ENCODE measurements at places on chromosomes 6 and 20.

DNA sequence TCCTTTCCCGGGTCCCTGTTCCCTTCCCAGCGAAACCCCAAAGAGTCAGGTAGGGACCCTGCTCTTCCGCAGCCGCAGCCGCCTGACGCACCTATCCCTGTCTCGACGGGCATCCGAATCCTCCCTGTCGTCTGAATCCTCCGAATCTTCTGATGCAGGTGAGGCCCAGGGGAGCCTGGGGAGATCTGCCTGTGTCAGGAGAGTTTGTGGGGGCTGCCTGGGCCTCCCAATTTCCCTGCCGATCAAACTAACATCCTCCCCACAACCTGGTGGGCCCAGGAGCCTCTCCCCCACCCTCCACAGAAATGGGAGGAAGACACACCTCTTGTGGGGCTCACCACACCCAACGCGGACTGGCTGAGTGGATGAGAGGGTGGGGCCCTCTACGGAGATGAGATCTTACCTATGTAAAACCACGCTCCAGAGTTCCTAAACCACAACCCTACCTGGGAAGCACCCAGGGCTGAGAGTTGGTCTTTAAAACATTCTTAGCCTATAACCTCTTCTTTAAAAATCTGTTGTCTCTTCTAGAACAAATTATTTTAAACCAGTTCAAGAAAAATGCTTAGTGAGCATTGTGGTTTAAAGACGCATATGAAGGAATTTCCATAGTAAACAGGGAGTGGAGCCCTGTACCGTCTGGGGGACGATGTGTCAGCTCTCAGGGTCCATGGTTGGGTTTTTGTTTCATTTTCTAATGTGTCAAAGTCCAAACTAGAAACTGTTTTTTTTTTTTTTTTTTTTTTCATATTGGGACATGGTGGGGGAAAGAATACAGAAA is 1.7 kb downstream of the CDC25B start:
- DNase-seq, result peak; percentile 42

- DNase-seq, result no peak
Measured at GRCh38 chr20:4569865-4570264, 151.8 kb upstream of the PRND start.

DNA sequence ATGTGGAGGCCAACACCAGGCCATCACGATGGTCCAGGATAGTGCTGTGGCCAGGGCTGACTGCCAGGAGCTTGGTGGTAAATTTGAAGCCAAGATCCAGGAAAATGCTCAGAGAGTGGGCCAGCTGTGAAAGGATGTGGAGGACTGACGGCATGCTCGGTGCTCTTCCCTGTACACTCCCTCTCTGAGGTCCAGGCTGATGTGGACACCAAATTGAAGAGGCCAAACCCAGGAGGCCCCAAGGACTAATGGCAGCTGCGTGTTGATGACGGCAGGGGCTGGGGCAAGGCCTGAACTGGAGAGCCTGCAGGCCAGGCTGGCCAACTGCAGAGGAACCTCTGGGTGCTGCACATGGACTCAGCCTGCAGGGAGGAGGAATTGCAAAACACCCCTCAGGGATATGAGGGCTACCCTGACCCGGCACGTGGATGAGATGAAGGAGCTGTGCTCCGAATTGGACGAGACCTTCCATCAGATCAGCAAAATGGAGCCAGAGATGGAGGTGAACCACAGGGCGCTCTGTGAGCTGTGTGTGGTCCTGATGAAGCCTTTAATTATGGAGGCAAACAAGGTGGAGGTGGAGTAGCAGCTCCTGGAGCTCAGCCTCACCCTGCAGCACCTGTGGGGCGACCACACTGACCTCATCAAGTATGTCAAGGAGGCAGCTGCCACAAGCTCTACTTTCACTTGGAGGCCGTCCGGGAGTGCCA is 6.9 kb upstream of the RAET1E start:
- DNase-seq, result no peak

DNA sequence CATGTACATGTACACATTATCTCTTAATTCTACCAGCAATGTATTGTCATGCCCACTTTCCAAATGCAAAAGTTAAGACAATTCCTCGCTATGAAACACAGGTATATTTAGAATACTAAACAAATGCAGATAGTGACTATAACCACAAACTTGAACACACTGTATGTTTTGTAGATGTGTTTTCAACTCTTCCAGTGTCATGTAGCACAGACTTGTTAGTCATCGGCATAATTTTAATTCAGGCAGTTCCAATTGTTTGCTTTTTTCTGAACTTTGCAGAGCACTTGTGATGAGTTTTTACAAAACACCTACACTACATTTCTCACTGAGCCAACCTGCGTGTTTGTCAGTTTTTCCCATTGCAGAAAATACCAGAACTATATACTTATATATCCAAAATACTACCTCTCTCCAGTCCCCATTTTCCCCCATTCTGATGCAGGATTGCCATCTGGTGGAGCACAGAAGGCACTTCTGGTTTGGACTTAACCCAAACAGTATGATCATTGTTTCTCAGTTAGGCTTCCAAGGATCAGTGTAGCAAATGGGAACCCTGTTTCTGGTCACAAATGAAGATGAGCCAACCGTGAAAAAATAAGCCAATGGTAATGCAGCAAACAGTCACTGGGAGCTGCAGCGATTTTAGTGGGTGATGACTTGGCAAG is 143.4 kb downstream of the ADGRB3 start:
- DNase-seq, result peak; percentile 85

DNA sequence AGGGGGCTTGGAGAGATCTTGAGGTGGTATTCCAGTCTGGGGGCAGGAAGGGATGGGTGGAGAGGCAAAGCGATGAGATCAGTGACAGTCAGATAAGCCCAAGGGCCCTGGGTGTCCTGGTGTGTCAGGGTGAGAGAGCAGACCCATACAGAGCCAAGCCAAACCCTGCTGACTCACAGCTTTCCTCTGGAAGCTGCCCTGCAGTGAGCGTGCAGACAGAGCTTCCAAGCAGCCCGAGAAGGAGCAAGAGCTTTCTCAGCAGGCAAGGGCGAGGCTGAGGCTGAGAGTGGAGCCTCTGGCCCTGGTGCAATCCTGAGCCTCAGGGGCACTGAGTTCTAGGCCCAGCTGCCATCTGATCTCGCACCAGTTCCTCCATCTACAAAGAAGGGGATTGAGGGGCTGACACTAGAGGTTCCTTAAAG is 91.1 kb upstream of the HIVEP1 start:
- DNase-seq, result peak; percentile 53

GRCh38 chr6:85866370-85866730 is 223.7 kb upstream of the SYNCRIP start:
- no peak for DNase-seq

GRCh38 chr6:79525272-79526100 is 11.7 kb downstream of the LCA5 start:
- DNase-seq, result peak; percentile 87

- peak; percentile 55 for DNase-seq
Measured at GRCh38 chr20:50298554-50299324, 108.1 kb downstream of the CEBPB start.

DNA sequence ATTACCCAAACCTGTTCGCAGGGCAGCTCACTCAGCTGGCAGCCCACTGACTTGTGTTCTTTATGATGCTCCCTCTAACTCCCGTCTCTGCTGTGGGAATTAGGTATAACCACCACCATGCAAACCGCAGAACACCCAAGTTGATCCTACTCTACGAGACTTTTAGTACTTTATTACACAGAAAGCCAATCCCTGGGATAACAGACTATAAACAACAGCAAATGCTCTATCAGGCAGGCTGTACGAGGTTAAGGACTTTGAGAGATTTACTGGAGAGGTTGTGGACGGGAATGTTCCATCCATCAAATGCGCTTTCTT is 241.1 kb downstream of the FOXC1 start:
- DNase-seq, result no peak

DNA sequence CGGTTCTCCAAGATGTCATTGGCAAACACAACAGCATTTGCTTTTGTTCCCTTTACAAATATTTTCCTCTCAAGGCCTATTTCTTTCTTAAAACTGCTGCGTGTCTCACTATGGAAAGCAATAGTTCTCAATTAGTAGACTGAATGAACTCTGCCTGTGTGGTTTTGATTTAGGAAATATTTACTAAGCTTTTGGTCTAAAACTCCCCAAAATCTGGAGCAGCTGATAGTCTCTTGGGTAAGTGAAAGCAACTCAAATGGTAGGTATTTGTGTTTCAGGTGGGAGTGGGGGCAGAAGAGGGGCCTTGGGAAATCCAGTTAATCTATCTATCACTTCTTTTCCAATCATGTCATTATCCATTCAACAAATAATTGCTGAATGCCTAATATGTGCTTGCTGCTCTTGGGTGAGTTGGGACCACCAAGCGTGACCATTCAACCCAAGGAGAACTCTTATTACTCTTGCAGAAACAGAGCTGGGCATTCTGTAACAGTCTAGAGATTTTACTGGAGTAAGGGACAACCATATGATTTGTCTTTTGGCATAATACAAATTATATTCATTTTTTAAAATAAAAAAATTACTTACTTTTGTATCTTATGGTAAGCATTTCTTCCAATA is 33.2 kb upstream of the ADTRP start:
- DNase-seq, result no peak

DNA sequence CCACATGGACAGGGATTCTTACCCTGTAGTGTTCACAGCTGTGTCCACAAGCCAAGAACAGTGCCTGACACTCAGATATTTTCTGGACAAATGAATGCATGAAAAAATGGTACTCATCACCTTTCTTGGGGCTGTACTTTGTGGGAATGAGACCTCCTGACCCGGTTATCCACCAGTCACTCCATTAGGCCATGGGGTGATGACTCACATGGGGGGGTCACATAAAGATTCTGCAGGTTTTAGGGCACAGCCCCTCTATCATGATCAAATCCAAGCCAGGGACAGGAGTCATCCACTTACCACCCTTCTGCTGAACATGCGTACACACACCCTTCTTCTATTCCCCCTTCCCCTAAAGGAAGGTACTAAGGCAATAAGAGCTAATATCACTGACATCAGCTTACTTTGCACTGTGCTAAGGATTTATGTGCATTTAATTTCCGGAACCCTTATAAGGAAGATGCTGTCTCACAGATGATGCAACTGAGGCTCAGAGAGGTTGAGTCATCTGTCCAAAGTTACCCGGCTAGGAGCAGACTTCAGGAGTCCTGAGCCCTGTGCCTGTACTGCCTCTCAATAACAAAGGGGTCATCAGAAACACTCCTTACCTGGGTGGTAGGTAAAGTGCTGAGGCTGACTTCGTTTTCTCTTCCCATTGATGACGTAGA is 107.8 kb downstream of the NFATC2 start:
- DNase-seq, result no peak

DNA sequence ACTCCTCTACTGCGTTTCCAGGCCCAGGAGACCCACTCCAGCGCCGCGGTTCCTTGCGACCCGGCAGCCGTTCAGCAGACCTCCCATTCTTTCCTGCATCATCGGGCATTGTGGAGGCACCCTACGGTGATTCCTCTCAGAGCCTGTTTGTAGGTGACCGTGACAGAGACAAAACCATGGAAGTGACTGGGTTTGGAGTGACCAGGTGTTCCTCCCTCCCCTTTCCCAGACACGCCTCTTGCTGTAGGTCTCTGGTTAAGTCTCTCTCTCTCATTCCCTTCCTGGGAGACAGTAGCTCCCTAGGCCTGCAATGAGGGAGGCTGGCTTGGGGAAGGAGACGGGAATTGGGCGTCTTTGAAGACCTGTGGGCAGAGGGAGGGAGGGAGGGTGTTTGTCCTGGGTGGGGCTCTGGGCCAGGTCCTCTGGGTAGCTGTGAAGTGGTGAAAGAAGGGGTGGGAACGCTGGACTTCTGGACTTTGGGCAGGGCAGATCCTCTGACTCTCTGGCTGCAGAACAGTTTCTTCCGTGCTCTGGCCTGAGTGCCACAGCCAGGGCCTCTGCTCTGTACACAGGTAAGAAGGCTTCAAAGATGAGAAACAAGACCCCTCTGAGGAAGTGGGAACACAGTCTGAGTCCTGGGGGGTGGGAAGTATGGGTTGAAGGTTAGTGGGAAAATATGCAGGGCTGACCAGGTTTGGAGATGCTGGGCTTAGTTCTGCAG is 763 bp downstream of the KLC4 start:
- DNase-seq, result no peak

GRCh38 chr6:129233458-129234134 is 350.7 kb downstream of the LAMA2 start:
- DNase-seq, result no peak

- no peak for DNase-seq
Measured at GRCh38 chr20:41196653-41197225, 59.4 kb downstream of the PLCG1 start.

DNA sequence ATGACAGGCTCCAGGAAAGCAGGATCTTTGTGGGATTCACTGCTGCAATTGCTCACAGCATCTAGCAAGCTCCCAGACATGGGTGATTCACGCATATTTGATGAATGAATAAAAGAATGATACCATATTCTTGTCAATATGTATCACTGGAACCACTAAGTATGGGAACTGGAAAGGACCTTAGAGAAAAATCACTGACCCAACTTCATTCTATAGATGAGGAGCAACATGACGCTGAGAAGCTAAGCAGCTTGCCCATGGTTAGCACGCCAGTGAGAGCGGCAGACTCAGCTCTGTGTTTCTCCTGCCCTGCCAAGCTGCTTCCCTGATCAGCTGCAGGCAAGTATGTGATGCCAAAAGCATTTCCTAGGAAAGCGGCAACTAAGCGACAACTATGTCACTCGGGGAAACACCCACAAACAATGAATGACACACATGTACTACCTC is 66.8 kb downstream of the PPP1R3G start:
- DNase-seq, result no peak

- DNase-seq, result peak; percentile 78
Measured at GRCh38 chr6:5466281-5467136, 205.2 kb downstream of the FARS2 start.

DNA sequence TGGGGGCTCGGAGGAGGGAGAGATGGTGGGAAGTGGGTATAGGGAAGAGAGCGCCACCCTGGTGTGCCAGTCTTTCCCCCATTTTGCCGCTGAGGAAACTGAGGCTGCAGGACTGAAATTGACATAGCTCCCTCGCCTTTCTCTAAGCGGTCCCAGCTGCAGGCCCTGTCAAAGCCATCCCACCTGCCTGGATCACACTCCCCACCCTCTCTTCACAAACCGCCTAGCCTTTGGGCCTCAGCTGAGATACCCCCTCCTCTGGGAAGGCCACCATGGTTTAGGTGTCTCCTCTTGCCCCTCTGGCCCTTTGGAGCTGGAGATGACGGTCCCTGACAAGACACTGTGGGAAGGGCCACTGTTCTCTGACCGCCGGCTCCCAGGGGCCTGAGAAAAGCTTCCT is 16.9 kb downstream of the SRC start:
- no peak for DNase-seq
